NCI-H510A (cell line): ENCODE measurements at places on chromosomes 13 and 19.

- no peak for DNase-seq
Observed at GRCh38 chr19:1807695-1808394, 4.2 kb downstream of the ATP8B3 start.

GRCh38 chr19:16077984-16078758 is 1.9 kb downstream of the TPM4 start:
- DNase-seq, result no peak

- DNase-seq, result no peak
Observed at GRCh38 chr19:44202974-44203373, 9.4 kb upstream of the ZNF227 start.

DNA sequence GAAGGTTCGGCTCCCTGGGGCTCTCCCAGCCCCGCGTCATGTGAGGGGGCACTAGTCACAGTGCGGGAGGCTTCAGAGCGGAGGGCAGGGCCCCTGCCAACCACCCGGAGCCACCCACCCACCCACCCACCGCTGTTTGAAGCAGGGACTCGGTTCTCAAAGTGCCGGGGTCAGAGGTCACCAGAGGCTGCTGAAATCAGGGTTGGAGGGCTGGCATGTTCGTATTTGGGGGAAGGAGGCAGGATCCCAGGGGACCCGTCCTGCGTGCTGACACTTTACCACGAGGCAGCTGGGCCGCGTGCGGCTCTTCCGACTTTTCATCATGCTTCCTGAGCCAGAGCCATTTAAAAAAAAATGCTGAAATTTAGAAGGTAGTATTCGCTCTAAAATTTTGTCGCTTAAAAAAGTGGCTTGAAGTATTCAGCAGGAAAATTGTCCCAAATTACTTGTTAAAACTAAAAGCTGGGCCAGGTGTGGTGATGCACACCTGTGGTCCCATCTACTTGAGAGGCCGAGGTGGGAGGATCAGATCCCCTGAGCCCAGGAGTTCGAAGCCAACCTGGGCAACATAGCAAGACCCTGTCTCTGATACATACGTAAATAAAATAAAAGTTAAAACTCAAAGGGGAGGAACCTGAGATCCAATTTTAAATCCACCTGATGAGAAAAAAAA is 21.2 kb downstream of the ATP11A start:
- DNase-seq, result no peak

DNA sequence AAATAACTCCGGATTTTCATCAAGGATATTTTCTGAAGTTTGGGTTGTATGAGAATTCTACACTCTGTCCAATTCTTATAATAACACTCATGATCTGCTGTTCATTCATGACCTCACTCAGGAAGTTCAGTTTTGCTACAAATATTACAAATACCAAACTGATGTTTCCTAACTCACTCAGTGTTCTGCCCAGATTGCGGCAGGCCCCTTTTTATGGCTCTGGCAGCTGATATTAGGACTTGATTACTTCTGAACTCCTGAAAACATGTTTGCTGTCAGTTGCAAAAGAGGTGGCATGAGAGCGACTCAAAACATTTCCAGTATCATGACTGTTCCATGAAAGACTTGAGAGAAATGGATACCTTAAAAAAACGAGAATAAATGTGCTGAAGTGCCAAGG is 188.0 kb downstream of the RGCC start:
- DNase-seq, result no peak

DNA sequence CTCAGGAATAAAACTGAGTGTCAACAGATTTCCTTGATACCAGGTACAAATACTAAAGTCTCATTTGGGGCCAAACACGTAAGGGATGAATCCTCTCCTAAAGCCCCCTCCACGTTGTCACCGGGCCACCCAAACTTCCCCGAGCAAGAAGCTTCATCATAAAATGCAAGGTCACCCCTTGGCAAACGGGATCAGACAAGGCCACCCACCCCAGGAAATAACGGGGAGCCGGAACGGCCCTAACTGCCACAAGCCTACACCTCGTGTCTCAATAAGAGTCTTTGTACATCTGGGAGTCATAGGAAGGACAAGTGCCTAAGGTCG is 717 bp downstream of the EEF2 start:
- DNase-seq, result no peak

GRCh38 chr19:1883784-1884183 is 1.5 kb downstream of the ABHD17A start:
- DNase-seq, result no peak

DNA sequence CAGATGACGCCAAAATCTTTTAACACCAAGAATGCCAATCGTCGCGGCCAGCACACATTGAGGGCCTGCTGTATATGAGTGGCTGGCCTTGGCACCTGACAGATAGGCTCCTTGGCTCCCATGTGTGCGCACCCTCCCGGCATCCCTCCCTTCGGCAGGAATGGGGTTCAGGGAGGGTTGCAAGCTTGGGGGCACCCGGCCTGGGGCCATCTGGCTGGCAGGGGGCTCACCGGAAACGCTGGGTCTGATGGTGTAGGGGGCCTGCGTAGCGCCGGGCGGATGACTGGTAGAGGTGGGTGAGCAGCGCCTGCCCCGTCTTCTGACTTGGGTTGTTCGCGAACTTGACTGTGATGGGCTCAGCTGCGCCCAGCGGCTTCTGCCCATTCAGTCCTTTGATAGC is 22.4 kb downstream of the PRKCSH start:
- DNase-seq, result no peak

- no peak for DNase-seq
Observed at GRCh38 chr19:1587872-1588271, 4.8 kb downstream of the MBD3 start.

- no peak for DNase-seq
Observed at GRCh38 chr19:6682607-6683128, 12.7 kb upstream of the TNFSF14 start.

DNA sequence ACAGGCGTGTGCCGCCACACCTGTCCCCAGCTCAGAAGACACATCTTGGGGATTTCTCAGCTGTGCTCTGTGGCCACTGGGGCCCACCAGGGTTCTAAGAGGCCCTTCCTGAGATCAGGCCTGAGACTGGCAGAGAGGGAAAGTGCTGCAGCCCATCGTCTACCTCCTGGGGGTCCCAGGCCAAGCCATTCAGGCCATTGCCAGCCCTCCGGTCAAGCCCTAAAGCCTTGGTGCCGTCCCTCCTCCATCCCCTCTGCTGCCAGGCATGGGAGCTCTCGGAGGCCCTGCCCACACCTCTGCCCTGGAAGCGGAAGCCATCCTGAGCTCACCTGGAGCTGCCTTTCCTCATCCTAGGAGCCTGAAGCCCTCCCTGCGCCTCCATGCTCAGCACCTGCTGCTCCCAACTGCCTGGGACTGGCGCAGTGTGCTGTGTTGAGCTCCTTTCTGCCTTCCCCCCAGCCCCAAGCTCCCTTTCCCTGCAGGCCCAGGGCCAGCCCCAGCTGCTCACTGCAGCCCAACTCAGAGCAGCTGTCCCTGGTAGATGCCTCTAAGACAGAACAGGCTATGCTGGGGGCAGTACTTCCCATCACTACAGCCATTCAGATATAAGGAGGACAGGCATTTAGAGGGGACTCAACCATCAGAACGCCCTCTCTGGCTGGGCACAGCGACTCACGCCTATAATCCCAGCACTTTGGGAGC is 2.9 kb downstream of the SLC7A9 start:
- DNase-seq, result no peak

DNA sequence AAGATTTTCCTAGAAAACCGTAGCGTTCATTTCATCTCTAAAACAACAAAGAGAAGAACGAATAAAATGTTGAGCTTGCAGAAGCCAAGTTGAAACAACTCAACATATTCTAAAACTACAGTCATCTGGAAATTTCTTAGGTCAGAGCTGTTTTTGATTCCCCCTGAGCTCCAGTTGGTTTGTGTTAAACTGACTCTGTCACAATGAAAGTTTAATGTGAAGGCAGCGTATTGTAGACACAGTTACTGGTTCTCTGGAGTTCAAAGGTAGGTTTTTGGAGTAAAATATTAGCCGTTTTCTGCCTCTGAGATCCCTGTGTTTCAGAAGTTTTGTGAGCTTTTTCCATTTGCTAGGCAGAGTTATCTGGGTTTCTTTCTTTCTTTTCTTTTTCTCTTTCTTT is 2.2 kb downstream of the ARHGEF7 start:
- no peak for DNase-seq

DNA sequence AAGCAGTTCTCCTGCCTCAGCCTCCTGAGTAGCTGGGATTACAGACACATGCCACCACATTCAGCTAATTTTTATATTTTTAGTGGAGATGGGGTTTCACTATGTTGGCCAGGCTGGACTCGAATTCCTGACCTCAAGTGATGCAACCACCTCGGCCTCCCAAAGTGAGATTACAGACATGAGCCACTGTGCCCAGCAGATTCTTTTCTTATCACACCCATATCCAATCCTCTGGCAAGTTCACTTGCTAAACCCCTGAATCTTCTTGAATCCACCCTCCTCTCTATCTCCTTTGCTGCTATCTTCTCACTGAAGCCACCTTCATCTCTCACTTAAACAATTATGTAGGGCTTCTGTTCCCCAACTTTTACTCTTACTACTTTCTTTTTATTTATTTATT is 17.5 kb downstream of the TMEM143 start:
- no peak for DNase-seq

DNA sequence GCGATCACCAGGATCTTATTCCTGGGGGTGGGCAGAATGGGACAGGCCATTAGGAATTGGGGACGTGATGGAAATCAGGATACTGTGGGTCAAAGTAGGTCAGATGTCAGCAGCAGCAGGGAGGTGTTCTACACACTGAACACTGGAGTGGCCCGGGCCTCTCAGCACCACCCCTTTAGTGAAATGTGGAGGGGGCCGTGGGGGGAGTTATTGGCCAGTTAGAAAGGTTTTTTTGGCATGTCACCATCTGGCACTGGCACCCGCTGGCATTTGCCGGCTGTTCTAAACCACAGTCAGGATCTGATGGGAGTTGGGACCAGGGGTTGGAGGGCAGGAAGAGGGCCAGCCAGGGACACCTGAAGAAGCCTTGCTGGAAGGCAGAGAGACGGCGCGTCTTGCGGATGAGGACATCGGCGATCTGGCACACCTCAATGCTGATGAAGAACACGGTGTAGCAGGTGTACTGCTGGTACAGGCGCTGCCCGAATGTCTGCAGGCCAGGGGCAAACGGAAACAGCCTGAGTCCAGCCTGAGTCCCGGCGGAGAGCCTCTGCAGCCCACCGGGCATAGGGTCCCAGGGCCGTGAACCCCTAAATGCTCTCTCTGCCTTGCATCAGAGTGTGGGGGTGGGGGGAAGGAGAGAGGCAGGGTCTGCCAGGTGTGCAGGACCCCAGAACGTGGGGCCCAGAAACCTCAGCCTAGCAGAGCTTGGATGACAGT is 5.8 kb downstream of the TMEM147 start:
- DNase-seq, result no peak

- DNase-seq, result no peak
Observed at GRCh38 chr13:78372581-78372980, 230.8 kb downstream of the POU4F1 start.

DNA sequence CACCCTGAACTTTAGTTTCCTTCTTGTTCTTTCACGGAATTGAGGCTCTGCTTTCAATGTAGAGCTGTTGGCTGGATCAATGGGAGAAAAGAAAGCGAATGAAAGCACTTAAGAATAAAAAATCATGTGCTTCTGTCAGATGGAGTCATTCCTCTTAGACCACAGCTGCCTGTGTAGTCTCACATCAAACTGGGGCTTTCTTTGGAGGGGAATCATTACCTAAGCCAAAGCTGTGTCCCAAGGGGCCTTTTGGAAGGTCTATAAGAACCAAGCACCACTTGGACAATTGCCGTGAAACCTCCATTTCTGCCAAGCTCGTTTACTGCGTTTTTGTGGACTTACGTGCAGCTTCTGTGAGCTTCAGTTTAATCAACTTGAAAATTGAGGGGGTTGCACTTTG is 44.2 kb upstream of the RNF113B start:
- DNase-seq, result no peak

DNA sequence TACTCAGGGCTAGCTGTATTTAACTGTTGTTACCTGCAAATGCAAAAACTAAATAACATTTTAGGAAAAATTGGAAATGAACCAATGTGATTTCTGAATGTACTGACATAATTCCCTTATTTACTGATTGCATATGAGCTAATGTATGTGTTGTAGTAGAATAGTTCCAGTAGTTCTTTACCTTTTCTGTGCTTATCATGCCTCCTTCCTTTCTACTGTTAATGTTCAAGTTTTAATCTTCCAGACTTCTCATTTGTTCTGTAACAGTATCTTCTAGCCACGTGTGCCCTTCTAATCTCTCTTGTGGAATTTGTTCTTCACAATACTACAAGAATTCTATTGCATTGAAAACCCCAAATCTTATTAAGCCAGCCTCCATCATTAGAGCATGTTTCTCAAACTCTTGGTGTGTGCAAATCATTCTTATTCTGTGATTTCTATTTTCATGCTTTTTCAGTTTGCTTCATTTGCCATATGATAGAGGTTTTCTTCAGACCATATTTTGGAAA is 17.7 kb downstream of the LSM14A start:
- no peak for DNase-seq

DNA sequence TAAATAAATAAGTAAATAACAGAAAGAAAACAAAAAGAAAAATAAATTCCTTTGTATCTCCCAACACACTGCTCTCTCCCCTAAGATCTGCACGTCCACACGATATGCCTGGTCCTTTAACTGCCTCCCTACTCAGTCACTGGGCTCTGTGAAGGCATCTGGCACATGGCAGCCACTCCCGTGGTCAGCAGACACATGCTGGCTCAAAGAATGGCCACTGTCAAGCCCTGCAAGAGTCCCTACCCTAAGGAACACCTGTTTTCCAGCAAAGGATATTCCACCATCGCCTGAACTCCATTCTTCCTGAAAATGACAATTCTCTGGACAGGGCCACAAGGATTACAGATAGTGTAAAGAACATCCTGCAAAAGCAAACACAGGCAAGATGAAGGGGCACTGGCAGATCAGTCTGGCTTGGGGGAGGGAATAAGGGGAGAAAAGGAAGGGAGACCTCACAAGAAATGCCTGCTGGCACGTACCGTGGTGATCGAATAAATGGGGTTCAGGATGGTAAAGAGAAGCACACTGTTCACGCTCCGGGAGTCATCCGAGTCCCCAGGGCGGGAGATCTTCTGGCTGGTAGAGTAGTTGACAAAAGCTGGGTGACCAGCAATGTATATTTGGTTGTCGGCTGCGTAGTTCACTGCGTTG is 4.3 kb downstream of the HNRNPL start:
- DNase-seq, result no peak

- no peak for DNase-seq
Observed at GRCh38 chr19:34504809-34505291, 23.3 kb downstream of the WTIP start.

- no peak for DNase-seq
Observed at GRCh38 chr13:46666727-46667456, 113.9 kb downstream of the LRCH1 start.

DNA sequence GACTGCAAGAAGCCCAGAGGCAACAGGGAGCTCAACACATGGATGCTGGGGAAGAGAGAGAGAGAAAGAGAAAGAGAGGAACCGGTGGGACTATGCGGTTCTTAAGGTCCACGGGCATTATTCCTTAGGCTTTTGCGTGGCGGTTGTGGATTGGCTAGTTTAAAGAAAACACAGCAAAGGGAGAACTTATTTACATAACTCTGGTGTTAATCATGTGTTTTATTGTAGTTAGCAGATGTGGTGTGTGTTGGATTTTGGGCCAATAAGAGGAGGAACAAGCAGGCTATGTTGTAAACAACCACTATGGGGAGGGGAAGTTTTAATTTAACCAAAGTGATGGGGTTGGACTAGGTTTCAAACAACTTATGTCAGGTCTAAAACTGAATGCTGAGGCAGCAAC is 275.3 kb upstream of the KLF12 start:
- no peak for DNase-seq
